ENCODE measurements at places on chromosomes 2 and 18. TPM values are rescaled to one million over a fixed set of nuclear protein-coding genes. Genes with fewer than 3 reads are reported as not detected.

GRCh38 chr2:46988733-46989481 lies 73.3 kb upstream of the MCFD2 start:
- DNase-seq: peak; percentile 57

- no peak for DNase-seq
Measured at GRCh38 chr2:73986085-73986681, 1.5 kb downstream of the TET3 start.

The FOXI3 gene
- not detected for total RNA-seq

The KLHL30 gene
- total RNA-seq: 24.2 TPM

- no peak for DNase-seq
Measured at GRCh38 chr18:9539283-9539682, 64.0 kb downstream of the RALBP1 start.

GRCh38 chr18:32358075-32358474 lies 112.6 kb downstream of the GAREM1 start:
- DNase-seq: no peak

DNA sequence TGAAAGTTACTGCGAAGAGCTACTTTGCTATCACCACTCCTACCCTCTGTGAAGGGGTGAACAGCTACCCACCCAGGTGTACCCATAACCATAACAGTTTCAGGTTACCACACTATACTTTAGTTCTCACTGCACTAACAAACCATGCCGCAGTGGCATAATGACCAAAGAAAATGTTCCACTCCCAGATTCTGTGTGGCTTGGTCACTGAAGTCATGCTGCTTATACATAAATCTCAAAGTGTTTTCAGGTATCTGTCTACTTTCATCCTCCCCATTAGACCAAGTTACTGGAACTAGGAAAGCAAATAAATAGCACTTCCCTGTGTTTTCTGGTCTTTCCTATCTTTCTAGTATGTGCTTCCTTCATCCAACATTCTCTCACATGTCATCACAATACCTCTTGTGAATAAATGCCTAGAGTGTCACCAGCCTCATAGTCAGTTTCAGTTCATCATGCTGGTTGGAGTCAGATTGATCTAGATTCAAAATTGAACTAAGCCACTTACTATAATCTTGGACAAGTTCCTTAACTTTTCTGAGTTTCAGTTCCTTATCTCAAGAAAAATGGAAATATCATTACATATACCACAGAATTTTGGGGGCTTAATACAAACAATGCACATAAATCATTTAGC lies 293.6 kb downstream of the FSIP2 start:
- no peak for DNase-seq

GRCh38 chr2:82013641-82014040 lies 1709.1 kb upstream of the LRRTM1 start:
- no peak for DNase-seq

The WNT10A gene
- not detected for total RNA-seq

DNA sequence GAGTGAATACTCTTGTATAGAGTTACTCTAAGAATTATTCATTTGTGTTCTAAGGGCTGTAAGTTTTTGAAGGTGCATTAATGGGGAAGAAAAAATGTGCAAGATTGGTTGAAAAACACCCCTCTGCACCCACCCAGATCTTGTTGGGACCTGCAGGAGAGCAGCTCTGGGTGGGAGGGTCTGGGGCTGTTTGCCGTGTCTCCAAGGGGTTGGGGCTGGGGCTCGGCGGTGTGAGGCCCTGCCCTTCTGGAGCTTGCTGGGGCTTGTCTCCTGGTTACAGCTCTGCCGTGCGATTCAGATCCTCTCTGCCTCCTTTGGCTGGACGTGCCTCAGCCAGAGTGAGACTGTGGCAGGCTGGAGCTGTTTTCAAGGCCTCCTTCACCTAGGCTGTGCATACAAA lies 26.1 kb downstream of the IGFBP2 start:
- DNase-seq: no peak

DNA sequence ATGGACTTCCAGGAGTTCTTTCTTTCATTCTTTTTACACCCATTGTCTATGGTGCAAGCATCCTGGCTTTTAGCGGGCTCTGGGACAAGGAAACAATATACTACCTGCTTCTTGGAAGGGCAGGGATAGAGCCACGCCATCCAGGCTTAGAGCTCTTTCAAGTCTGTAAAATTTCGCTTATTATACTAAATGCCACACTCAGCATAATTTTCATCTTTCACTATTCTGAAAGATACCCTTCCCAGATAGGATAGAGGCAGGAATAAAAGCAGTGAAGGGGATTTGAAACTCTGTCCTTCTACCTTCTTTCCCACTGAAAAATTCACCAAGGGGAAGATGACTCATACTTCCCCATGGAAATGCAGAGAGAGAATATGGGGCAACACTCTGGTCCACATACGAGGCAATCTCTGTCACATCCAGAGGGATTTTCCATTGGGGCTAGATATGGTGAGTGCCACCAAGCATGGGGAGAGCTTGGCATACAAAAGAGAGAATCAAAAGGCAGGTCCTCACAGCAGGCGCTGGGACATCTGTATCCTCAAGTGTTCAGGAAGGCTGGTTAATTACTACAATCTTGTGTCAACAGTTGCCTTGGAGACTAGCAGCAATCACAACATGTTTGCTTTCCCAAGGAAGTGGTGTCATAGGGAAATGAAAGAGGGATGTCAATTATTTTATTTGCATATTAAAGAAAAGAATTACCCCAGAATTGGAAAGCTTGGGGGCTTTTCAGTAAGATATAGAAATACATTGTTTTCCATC lies 127.6 kb downstream of the TDRD15 start:
- DNase-seq: no peak

DNA sequence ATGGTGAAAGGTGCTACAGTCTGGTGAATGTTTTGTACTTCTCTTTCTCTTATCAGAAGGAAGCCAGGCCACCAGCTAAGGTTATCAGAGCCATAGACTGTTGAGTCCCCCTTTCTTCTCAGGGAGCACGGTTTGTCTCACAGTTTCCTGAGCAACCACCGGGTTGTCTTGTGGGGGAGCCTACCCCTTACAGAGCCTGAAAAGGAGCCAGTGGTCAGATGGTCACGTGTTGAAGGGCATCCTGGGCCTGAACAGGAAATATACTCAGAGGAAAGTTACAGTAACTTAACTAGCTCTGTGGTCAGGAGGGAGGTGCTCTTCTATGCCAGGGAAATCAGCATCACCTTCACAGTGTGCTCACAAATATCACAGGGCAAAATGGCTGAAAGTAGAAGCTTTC lies 11.6 kb downstream of the CD28 start:
- DNase-seq: no peak

- no peak for DNase-seq
Measured at GRCh38 chr2:107582487-107582886, 244.2 kb upstream of the RGPD4 start.

DNA sequence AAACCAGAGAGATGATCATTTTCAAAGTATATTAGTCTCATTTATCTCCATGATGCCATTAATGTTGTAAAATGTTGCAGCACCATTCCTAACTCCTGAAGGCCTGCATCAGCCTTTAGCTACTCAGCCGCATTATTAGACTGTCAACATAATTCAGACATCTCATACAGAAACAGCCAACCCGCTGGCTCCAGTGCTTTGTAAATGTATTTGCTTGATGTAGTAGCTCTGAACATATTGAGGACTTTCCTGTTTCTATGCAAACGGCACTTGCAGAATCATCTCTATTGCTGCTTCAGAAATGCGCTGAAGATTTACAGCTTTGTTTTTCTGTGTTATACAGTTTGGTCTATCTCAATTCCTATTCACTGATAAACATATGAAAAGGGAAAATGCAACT lies 372.2 kb downstream of the DSEL start:
- DNase-seq: no peak

DNA sequence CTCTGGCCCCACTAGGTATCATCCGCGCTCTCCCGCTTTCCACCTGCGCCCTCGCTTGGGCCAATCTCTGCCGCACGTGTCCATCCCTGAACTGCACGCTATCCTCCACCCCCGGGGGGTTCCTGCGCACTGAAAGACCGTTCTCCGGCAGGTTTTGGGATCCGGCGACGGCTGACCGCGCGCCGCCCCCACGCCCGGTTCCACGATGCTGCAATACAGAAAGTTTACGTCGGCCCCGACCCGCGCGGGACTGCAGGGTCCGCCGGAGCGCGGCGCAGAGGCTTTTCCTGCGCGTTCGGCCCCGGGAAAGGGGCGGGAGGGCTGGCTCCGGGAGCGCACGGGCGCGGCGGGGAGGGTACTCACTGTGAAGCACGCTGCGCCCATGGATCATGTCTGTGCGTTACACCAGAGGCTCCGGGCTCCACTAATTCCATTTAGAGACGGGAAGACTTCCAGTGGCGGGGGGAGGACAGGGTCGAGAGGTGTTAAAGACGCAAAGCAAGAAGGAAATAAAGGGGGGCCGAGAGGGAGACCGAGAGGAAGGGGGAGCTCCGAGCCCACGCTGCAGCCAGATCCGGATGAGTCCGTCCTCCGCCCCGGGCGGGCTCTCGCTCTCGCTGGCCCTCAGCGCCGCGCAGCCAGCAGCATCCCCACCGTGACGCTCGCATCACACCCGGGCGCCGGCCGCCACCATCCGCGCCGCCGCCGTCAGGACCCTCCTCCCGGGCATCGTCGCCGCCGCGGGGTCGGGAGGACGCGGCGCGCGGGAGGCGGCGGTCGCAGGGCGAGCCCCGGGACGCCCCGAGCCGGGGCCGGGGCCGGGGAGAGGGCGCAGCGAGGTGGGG lies 664 bp downstream of the NETO1 start:
- DNase-seq: no peak

All from heart left ventricle (tissue), 16 donors.